ENCODE measurements at places on chromosomes 2 and 18.

DNA sequence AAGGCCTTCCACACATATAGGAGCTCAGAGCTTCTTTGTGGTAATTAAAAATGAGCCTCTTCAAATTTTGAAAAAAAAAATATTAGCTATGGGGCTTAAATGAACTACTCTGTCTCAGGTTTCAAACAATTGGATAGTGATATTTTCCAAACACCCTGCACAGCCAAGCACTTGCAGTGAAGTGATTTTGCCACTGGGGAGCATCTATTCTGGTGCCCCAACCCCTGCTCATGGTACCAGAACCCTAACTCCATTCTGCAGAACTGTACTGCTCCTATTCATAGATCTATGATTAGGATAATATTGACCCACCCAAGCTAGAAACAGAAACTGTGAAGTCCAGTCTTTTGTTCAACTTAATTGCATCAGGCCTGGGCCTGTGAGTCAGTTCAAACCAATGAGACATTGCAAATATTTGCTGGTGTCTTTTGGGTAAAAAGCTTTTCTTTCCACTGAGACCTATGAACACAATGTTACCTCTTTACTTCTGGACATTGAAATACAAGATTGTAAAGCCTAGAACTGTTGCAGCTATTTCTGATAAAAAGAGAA lies 324.0 kb downstream of the GALNT13 start:
- no peak for DNase-seq

- no peak for DNase-seq
Measured at GRCh38 chr18:42181474-42181873, 226.4 kb downstream of the PIK3C3 start.

- no peak for DNase-seq
Measured at GRCh38 chr2:61165946-61166345, 4.0 kb downstream of the C2orf74 start.

GRCh38 chr2:112701052-112701451 lies 19.8 kb upstream of the NT5DC4 start:
- no peak for DNase-seq

GRCh38 chr2:873027-873426 lies 77.6 kb upstream of the SNTG2 start:
- DNase-seq = no peak

Measured in CD4-positive, alpha-beta T cell treated with Interferon alpha-2 for 1 hour (primary cell).